A549 (cell line): ENCODE measurements at places on chromosomes 1 and 21.

GRCh38 chr1:119006406-119007279, 18.5 kb upstream of the TBX15 start:
- DNase-seq: no peak

GRCh38 chr1:143699115-143699514, 272.7 kb downstream of the FAM72C start:
- DNase-seq: no peak

- DNase-seq: no peak
Observed at GRCh38 chr1:181583598-181583997, 100.3 kb downstream of the CACNA1E start.

- DNase-seq: no peak
Observed at GRCh38 chr1:213947200-213947801, 40.5 kb upstream of the PROX1 start.

- DNase-seq: no peak
Observed at GRCh38 chr1:50098591-50099021, 10.1 kb upstream of the ELAVL4 start.

GRCh38 chr1:202016811-202017748, 6.7 kb downstream of the ELF3 start:
- no peak for DNase-seq

DNA sequence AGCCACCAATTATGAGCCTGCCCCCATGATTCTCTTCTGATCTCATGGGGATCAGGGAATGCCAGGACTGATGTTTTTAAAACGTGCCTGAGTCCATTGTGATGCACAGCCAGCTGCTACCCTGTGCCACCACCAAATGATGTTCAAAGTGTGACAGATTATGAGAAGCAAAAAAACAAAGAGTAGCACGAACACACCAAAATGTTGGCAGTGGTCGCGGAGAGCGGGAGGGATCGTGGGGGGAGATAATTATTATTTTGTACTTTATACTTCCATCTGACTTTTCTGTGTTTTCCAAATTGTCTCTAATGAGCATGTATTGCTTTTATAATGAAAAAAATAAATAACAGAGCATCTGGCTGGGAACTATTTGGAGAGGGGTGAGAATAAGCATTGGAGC, 50.5 kb downstream of the EPHB2 start:
- DNase-seq: no peak

GRCh38 chr21:26057477-26058170, 112.9 kb downstream of the APP start:
- no peak for DNase-seq

DNA sequence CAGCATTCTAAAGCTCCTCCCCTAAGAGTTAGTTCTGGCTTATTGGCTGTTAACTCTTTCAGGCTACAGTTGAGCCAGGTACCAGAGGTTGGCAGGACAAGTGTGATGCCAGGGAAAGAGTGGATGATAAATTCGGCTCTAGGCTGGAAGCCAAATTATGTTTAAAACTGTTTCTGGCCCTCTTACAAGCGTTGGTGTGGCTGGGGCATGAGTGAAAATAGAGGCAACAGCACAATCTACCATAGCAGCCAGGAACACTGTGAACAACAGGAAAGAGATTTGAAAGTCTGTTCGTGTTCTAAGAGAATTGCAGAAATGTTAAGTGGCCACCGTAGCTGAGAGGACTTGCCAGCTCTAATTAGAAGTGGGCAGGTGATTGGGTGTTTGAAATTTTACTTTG, 84.2 kb downstream of the CDC7 start:
- DNase-seq: no peak

- no peak for DNase-seq
Observed at GRCh38 chr1:224438989-224439388, 4.4 kb upstream of the WDR26 start.

DNA sequence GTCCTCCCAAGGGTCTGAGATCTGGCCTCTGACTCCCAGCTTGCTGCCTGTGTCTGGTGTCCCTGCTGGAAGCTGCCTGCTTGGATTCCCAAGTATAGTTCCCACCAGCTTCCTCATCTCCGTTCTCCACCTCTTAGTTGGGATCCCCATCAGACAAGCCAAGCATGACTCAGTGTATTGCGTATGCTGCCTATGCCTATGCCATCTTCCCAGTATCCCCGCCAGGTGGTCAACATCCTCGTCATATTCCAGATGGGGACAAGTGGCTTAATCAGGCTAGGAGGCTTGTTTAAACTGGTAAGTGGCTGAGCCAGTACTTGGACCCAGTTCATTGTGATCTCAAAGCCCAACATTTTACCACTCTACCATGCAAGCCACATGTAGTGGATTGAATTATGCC, 204.4 kb downstream of the GRIK3 start:
- DNase-seq: no peak

GRCh38 chr1:197908716-197909220, 6.3 kb downstream of the C1orf53 start:
- no peak for DNase-seq

GRCh38 chr21:45415943-45416611, 11.1 kb downstream of the COL18A1 start:
- no peak for DNase-seq

DNA sequence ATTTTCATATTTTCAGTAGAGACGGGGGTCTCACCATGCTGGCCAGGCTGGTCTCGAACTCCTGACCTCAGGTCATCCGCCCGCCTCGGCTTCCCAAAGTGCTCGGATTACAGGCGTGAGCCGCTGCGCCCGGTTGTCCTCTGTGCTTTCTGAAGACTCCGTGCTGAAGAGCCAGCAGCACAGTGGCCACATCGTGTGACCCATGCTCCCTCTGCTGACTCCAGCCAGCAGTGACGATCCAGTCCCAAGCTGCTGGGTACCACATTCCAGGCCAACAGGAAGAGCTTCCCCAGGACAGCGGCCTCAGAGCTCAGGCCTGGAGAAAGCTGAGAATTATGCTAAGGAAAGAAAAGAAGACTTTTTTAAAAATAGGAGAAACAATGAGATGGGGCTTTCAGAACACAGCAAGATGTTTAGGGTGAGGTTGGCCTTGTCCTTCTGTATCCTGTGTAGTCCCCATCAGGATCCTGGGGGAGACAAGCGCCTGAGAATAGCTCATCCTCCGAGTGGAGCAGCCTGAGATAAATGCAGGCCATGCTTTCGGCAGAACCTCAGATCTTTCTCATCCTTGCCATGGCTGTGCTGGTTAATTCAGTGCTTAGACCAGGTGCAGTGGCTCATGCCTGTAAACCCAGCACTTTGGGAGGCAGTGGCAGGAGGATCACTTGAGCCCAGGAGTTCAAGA, 207.1 kb downstream of the SLC35F3 start:
- peak; percentile 75 for DNase-seq

- no peak for DNase-seq
Observed at GRCh38 chr1:179817789-179818188, 59.8 kb downstream of the TOR1AIP2 start.
